Suppressor macrophage treated with lipopolysaccharide for 1 hour (primary cell): ENCODE measurements at places on chromosomes 2 and 18.

GRCh38 chr2:45844796-45845457, 193.5 kb downstream of the PRKCE start:
- no peak for DNase-seq

DNA sequence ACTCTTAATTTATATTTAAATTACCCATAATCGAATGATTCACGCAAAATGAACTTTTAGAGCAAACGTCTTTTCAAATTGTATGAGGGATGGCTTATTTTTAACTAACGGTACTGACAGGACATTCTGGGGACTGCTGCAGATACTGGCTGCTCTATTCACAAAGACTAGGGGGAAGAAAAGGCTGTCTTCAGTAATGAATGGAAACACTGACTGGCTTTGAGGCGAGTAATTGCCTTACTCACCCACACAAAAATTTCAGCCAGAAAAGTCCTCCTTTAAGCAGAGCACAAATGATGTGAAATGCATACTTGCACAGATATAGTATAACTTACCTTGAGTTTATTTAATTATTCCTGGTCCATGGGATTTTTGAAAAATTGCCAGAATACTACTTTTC, 852.6 kb downstream of the DPP10 start:
- no peak for DNase-seq

DNA sequence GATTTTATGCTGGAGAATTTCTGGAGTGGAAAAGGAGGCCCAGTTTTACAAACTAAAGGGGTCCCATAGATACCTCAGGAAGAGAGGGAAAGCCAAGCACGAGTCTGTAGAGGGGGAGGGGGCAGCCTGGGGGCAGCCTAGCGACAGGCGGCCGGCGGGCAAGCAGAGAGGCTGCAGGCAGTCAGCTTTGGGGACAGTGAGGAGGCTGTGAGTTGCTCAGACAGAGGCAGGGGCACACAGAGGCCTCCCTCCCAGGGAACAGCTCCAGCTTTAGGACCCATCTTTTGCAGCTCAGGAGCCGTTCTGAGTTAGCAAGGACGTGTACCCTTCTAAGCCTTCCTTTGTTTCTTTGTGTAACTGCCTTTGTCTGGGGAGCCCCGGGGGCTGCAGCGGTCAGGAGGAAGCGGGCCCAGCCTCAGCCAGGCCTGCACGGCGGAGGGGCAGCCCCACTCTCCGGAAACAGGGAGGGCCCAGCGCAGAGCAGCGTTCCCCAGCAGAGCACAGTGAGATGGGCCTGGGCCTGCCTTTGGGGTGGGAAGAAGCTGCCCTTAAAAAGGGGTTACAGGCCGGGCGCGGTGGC, 41.1 kb upstream of the RALBP1 start:
- DNase-seq, result no peak

- DNase-seq, result no peak
These were observed 318.2 kb upstream of the SLC39A10 start for GRCh38 chr2:195338856-195339255.

DNA sequence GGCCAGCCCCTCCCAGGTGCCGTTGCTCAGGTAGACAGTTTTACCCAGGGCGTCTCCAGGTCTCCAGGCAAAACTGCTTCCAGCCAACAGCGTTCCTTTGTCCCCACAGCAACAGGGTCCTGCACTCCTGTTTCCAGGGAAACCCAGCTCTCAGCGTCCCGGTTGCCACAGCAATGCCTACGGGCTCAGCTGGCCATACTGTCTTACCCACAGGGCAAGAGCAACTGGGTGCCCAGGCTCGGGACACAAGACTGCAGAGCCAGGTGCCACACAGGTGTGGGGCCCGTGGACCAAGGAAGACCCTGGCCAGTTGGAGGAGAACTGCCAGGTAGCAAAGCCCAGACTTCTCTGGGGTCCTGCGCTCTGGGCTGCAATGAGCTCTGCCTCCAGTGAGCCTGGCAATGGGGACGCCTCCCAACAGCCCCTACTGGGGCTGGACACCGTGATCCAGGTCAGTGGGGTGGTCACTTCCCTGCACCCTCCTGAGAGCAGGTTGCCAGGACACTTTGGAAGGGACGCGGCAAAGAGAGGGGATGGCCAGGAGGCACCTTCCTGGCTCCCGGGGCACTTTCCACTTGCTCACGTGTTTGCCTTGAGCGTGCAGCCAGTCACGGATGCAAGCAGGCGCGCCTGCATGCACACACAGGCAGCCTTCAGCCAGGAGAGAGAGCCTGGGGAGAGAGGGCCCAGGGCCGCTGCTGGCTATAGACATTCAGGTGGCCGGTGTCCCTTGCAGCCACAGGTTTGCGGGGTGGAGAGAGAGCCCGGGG, at the start of gene CROCC2:
Gene CROCC2, plus strand, starts transcription at position 196 of the 770 bp plus-strand sequence. Its CDS starts 178 bp downstream, at position 374.
- no peak for DNase-seq

GRCh38 chr2:76316691-76317090, 606.0 kb upstream of the GCFC2 start:
- no peak for DNase-seq

DNA sequence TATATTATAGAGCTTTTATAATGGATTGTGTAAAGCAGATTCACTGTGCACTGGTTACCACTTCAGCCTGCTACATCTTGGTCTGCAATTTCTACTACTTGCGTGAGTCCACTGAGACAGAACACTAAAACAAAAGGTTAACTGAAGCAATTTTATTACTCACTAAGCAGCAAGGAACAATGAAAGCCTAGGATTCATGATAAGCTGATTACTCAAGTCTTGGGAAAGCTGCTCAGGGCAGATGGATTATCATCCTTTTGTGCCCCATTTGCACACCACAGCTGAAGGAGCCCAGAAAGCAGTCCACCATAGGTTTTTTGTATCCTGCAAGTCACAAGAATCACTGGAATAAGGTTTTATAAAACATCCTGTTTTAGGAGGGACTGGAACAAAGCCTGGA, 1215.2 kb upstream of the TMEFF2 start:
- DNase-seq, result no peak

GRCh38 chr2:152542337-152542994, 174.8 kb downstream of the PRPF40A start:
- DNase-seq, result no peak

- DNase-seq, result no peak
These were observed 41.4 kb upstream of the ROCK2 start for GRCh38 chr2:11385847-11386246.

DNA sequence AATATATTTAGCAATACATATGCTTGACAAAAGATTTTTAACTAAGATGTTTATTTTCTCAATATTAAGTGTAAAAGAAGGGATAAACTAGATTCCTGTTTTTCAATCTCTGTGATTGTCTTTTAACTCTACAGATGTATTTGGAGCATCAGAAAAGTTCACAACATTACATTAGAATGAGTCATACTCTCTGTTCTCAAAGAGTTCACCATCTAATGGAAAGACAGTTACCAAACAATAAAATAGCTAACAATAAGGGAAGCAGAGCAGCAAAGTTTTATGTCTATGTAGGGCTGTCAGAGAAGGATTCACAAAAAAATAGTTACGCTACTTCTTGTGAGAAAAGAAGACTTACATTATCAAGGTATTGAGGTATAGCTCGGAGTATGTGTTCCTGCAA, 109.2 kb upstream of the MAP2 start:
- DNase-seq, result no peak

DNA sequence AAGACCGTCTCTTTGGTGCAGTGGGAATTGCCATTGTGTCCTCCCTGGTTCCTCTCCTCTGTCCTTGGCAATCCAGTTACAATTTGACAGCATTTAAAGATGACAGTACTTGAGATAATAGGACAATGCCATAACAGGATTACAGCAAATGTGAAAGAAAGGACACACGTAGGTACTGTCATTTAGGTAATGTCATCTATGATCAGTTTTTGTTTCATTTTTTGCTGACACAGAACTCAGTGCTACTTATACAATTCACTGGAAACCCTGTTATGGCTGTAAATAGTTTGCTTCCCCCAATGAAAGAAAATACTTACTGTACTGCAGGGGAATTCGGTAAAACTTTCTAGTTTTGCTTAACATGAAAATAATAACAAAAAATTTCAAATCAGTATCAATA, 65.2 kb downstream of the BCL11A start:
- peak; percentile 43 for DNase-seq

GRCh38 chr2:43276962-43277391, 50.6 kb upstream of the ZFP36L2 start:
- DNase-seq, result peak; percentile 54

DNA sequence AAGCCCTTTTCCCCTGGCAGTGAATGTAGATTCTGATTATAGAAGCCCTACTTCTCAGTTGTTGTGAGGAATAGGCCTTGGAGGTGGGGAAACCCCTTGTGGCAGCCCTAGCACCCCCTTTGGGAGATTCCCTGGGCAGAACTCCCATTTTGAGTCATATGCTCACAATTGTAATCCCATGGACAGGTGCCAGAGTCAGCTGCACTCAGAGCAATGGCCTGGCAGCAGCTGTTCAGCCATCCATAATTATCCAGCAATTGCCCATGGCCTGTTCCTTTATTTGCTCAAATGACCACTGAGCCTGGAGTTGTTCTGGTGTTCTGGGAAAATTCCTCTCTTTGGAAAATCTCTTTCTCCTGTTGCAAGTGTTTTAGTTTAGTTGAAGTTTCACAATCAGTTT, 71.7 kb downstream of the PTRHD1 start:
- peak; percentile 78 for DNase-seq

- no peak for DNase-seq
These were observed 159.6 kb upstream of the TPO start for GRCh38 chr2:1253629-1254028.

DNA sequence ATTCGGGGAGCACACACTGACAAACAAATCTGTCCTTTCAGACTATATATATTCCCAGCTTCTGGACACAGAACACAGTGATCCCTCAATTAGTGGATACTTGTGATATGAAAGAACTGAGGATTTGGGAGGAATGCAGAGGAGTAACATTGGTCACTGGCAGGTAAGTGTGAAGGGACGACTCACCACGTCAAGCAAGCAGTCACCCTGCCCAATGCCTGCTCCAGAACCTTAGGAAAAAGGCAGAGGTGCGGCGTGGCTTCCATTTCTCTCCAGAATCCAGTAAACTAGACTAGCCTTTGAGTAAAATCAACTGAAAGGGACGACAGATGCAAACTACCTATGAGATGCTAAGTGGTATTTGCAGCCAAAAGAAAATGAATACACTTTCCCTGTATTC, 1.1 kb downstream of the CCDC93 start:
- no peak for DNase-seq

- no peak for DNase-seq
These were observed 4.0 kb downstream of the FLACC1 start for GRCh38 chr2:201353116-201353515.

GRCh38 chr2:237549643-237550415, 16.5 kb upstream of the PRLH start:
- no peak for DNase-seq

- DNase-seq, result no peak
These were observed 25.5 kb upstream of the KCNE4 start for GRCh38 chr2:223026357-223027110.

DNA sequence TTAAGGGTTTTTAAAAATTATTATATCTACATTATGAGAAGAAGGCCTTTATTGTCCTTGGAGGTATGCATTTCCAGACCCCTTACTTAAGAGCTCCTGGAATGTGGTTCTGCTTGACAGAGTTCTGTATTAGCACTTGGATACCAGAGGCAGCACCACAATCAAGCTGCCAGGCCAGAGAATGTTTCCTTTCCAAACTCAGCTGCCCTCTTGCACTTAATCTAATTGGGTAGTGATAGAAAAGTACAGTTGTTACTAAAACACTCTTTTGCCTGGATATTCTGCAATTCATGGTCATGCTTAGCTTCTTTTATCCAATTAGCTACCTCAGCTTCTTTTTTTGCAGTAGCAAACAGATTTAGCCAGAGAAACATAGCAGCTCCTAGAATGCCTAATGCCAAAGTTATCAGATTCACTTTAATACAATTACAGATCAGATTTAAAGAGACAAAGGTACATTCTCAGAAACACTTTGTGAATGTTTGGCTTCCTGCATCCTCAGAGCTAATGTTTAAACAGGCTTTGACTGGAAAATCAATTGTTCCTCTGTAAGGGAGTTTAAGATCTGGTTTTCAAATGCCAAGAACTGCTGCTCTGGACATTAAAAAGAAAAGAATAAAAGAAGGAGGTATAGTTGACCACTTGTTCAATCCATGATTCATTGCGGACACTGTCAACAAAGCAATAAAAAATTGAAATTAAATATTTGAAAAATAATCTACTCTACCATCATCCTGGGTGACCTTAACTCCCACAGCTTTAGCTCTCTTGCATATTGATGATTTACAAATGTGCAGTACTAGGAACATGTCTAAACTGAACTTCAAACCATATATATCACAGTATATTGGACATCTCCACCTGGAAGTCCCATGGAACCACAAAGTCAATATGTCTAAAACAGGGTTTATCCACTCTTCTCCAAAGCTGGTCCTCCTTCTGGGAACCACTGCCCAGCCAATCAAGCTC, 12.8 kb downstream of the NOSTRIN start:
- no peak for DNase-seq

DNA sequence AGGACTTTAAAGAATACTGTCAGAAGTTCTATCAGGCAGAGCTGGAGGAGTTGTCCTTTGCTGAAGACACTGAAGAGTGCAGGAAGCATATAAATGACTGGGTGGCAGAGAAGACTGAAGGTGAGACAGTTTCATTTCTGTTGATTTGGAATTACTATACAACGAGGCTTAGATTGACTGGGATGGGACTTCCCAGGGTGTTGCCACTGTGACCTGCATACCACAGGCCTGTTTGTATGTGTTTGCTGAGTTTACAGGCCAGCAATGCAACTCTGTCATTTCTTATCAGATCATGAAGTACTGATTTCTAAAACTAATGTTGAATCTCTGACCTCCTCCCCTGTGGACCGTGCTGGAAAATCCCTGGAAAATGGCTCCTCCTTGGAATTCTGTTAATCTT, 11.8 kb downstream of the SERPINB8 start:
- DNase-seq, result no peak

GRCh38 chr2:54041135-54041534, 70.3 kb upstream of the PSME4 start:
- DNase-seq, result no peak

GRCh38 chr2:238847841-238848690, at the start of gene TWIST2:
Gene TWIST2 (plus strand): TSS chr2:238848085. CDS start chr2:238848216, 131 bp downstream.
- DNase-seq, result peak; percentile 82

DNA sequence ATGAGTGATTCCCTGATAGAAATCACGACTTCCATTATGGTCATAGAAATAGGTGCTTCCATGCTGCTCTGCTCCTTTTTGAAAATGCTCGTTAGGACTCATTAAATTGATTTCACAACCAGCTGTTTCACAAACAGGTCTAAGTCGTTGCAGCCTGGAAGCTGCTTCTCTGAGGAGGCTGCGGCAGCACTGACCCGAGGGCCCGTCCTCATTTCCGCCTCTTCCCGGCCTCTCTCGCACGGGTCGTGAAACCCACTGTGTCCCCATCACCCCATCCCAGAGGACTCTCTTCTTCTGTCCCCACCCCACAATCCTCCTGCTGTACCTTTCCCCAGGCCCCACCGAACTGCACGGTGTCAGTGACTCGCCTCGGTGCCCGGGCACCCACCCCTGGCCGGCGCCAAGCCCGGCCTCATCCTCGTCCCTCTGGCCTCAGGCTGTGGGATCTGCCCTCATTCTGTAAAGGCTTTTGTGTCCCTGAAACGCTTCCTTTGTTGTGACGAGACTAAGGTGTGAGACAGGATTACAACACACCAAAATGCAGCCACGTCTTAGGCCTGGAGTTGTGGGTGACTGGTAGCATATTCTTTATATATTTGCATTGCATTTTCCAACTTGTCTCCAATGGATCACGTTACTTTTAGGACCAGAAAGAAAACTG, 112.7 kb upstream of the CTDP1 start:
- no peak for DNase-seq
